IPS-NIHi11 (cell line): ENCODE measurements at places on chromosomes 7 and 10.

- DNase-seq: peak; percentile 22
Observed at GRCh38 chr7:99679032-99679399, 780 bp downstream of the CYP3A5 start.

GRCh38 chr7:2651336-2651735 is 19.6 kb downstream of the TTYH3 start:
- no peak for DNase-seq

DNA sequence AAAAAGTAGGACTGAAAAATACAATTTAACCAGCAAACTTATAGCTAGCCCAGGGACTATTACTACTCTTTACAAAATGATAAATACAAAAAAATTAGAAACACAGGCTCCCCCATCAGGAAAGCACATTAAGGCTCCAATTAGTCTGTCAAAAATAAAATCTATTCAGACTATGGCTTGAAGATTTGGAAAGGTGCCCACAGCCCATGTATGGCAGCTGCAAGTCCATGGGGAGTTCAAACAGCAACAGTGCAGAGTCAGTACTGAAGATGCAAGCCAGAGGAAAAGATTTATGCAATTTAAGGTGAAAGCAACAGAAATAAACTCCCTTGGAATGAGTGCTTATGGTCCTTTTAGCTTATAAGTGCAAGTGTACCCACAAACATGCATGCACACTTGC is 29.7 kb downstream of the IMMP2L start:
- no peak for DNase-seq

DNA sequence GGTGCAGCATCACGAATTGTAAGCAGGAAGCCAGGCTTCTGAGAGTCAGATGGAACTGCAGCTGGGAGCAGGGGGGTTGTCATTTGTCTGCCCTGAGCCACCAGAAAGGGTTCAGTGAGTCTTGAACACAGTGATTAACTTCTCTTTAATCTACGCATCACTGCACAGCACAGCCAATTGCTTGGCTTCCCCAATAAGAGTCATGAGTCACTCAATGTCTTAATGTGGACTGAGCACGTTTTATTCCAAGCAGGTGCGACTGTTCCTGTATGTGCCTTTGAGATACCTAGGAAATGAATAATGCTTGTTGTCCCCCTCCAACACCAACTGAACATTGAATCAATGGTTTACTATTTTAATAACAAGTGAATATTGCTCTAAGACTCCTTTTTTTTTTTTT is 26.0 kb upstream of the PLEKHA1 start:
- DNase-seq: peak; percentile 48

DNA sequence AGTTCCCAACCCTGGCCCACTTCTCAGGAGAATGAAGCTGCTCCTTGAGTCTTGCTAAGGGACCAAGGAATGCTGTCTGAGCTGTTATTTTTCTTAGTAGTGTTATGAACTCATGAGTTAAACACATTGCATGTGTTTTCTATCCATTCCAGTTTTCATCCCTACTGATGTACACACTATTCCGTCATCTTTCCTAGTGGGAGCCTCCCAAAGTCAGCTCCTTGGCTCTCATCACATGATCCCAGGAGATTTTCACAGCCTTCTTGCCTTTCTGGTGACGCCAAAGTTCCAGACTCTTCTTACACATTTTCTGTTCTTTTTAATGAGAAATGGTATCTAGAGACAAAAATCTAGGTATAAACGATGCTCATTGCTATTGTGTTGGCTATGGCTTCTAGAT is 8.4 kb upstream of the C10orf71 start:
- no peak for DNase-seq

GRCh38 chr7:70343519-70343918 is 745.2 kb downstream of the AUTS2 start:
- DNase-seq: no peak

GRCh38 chr7:91685544-91685943 is 195.0 kb downstream of the MTERF1 start:
- DNase-seq: no peak

DNA sequence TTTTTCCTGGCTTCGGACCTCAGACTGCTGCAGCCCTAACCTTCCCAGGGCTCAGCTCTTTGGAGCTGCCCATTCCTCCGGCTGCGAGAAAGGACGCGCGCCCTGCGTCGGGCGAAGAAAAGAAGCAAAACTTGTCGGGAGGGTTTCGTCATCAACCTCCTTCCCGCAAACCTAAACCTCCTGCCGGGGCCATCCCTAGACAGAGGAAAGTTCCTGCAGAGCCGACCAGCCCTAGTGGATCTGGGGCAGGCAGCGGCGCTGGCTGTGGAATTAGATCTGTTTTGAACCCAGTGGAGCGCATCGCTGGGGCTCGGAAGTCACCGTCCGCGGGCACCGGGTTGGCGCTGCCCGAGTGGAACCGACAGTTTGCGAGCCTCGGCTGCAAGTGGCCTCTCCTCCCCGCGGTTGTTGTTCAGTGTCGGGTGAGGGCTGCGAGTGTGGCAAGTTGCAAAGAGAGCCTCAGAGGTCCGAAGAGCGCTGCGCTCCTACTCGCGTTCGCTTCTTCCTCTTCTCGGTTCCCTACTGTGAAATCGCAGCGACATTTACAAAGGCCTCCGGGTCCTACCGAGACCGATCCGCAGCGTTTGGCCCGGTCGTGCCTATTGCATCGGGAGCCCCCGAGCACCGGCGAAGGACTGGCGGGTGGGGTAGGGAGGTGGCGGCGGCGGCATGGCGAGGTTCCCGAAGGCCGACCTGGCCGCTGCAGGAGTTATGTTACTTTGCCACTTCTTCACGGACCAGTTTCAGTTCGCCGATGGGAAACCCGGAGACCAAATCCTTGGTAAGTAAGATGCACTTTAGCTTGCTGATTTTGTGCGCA is at the start of gene PLXDC2:
PLXDC2 (plus strand) TSS at position 22 of the 820 bp plus-strand sequence.
- DNase-seq: peak; percentile 13

DNA sequence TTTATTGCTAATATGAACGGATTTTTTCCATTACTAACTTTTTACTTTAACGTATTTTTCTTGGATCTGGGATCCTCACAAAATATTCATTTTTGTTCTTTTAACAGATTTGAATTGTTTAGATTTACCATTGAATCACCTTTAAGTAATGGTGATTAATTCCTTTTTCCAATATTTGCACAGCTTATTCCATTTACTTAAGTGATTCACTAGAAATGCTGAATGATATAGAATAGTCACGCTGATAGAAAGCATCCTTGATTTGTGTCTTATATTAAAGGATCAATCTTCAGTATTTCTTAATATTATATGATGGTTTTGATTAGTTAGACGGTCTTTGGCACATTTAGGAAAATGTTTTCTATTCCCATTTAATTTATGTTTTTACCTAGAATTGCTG is 116.4 kb upstream of the LRRTM3 start:
- DNase-seq: no peak

GRCh38 chr10:110150046-110150445 is 57.4 kb upstream of the MXI1 start:
- DNase-seq: no peak

DNA sequence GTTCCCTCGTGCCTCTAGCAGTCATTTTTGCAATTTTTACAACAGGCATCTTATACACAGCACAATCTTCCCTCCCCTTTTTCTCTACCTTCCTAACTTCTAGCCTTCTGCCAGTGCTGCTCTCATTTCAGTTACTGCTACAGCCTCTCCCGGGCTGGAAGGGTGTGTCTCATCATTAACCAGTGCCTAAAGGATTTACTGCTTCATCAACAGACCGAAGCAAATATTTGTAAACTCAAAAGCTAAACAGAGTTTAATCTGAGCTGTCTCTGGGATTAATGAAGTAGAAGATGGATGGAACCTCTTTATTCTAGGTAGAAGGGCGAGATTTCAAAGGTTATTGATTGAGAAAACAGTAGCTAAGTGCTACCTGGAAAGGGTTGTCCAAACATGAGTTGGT is 94.3 kb downstream of the PRPF18 start:
- DNase-seq: no peak

- no peak for DNase-seq
Observed at GRCh38 chr10:67045404-67045803, 119.6 kb downstream of the LRRTM3 start.
